ENCODE measurements at places on chromosomes 2 and 18.

GRCh38 chr2:149330127-149331022 lies at the start of gene LYPD6:
Gene LYPD6 (plus strand): TSS chr2:149330587. CDS start chr2:149437709, 107,122 bp downstream.
- DNase-seq, result peak; percentile 38

DNA sequence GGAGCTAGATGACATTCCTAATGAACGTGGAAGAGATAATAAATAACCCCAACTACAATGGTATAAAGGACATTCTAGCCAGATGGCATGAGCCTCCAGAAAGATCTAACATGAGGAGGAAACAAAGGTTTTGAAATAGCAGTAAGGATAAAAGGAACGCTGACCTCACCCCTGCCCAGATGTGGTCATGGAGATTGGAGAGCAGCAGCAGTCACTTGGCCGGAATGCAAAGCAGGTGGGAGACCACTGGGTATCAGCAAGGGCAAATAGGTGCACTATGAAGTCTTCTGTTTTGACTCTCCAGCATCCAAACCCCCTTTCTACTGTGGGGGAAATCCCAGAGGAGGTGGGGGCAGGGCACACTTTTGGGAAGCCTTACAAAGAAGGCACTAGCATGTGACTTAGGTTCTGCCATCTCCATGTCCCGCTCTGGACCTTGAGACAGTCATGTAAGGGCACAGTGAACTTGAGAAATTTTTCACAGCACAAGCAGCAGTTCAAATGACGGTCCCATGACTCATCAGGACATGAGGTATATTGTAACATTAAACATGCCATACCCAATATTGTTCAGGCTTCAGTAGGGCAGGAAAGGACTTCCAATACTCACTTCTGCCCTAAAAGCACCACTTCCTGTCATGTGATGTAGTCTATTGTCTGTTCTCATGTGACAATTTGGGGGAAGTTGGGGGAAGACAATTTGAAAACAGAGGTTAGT lies 55.2 kb downstream of the METTL4 start:
- DNase-seq, result peak; percentile 70

- no peak for DNase-seq
Observed at GRCh38 chr2:30074023-30074422, 72.8 kb upstream of the YPEL5 start.

- no peak for DNase-seq
Observed at GRCh38 chr18:31577195-31577594, 14.5 kb upstream of the TTR start.

DNA sequence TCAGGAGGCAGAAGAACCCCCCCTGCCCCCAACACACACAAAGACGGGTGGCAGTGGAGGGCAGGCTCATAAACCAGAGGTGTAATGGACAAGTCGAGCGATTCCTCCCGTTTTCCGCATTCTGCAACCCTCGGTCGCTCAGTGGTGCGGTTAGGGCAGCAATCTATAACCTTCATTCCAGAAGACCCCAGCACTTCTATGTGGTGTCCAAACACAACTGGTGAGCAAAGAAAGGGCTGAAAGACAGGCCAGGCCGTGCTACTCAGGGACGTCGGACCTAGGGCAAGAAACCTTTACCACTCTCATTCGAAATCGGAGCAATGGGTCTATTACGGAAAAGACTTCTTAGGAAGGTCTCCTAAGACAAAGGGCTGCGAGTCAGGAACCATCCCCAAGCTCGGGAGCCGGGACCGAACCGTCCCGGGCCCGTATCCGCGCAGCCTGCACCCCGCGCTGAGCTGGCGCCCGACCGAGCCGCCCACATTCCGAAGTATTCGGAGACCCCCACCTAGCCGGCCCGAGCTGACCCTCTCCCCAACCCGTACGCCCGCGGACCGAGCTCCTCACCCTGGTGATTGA lies 568 bp downstream of the ARL5A start:
- peak; percentile 39 for DNase-seq

DNA sequence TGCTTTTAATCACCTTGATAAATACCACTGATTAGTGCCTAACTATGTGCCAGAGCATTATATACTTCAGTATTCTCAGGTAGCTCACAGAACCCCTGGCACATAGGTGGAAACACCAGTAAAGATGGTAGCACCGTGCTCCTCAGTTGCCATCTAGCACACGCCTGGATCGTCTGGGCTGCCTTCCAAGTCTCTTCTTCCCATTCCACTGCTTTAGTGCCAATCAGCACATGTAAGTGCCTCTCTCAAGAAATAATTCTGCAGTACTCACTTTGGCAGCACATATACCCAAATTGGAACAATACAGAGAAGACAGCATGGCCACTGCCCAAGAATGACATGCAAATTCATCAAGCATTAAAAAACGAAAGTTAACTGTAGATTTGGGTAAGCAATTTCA lies 13.0 kb downstream of the POLR2D start:
- DNase-seq, result no peak

DNA sequence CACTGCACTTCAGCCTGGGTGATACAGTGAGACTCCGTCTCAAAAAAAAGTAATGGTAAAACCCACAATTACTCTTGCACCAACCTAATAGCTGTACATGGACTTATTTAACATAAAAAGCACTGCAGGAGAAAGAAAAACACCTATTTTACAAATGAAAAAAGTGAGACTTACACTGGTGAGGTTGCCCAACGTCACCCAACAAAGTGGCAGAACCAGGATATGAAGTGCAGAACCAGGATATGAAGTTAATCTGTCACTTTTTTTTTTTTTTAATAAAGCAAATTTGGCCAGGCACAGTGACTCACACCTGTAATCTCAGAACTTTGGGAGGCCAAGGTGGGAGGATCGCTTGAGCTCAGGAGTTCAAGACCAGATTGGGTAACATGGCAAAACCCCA lies 13.5 kb upstream of the STK17B start:
- no peak for DNase-seq

DNA sequence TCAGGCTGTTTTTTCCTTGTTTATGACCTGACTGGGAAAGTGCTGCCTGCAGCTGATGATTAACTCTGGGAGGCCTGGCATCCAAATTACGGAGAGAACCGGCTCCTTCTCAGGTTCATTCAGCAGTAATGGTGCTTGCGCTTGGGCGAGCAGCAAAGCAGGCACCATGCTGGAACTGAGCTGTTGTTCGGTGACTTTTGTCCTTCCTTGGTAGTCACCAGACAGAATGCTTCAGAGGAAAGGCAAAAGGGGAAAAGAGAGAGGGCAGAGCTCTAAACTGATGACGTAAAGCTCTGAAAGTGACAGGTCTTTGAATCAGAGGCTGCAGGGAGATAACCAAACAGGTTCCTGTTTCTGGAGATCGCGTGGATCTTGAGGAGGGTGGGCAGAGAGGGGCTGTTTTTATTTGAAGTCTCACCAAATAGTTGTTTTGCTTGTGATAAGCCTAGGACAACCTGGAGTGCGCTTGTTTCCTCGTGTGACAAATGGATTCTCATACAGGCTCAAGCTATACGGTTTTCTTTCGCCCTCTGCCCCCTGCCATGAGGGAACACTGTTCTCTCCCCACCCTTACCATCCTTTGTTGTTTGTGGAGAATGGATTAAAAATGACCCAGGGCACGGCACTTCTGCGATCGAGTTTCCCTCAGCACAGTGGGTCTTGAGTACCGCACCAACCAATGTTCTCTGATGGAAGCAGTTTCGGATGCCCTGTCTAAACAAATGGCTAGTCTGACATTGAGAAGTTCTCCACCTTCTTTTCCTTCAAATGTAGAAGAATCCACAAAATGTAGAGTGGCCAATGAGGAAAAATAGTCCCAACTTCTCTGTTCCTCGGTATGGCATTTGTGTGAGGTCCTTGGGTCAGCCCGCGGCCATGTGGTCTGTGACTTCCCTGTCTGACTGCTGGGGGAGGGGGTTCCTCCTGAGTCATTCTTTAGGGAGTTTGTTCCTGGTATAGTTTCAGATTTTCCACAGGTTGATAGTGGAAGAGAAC lies 1.3 kb downstream of the RASGRP3 start:
- DNase-seq, result peak; percentile 89

- DNase-seq, result no peak
Observed at GRCh38 chr2:148952621-148953020, 77.6 kb downstream of the KIF5C start.

- no peak for DNase-seq
Observed at GRCh38 chr2:117257362-117257761, 557.1 kb upstream of the DDX18 start.

DNA sequence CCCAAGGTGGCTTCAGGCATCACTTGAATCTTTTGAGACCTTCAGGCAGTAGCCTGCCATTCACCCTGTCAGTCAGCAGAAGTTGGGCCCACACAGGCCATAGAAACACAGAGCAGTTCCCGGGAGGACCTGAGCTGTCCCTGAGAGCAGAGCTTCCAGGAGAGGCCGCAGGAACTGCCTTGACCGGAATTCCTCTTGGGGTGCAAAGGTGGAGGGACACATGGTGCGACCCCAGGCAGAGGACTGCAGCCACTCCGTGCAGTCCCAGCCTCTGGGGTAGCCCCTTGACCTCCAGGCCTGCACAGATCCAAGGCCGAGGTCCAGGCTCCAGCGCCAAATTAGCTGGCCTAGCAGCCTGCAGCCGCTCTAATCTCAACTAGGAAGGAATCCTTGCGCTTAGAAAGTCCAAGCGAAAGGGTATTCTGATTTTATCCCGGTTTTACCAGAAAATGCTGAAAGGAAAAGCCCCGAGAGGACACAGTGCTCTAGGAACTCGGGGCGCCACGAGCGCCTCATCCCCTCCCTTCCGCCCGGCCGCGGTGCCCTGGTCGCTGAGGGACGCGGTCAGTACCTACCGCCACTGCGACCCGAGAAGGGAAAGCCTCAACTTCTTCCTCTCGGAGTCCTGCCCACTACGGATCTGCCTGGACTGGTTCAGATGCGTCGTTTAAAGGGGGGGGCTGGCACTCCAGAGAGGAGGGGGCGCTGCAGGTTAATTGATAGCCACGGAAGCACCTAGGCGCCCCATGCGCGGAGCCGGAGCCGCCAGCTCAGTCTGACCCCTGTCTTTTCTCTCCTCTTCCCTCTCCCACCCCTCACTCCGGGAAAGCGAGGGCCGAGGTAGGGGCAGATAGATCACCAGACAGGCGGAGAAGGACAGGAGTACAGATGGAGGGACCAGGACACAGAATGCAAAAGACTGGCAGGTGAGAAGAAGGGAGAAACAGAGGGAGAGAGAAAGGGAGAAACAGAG lies 5.4 kb downstream of the SIX2 start:
- DNase-seq, result peak; percentile 5

DNA sequence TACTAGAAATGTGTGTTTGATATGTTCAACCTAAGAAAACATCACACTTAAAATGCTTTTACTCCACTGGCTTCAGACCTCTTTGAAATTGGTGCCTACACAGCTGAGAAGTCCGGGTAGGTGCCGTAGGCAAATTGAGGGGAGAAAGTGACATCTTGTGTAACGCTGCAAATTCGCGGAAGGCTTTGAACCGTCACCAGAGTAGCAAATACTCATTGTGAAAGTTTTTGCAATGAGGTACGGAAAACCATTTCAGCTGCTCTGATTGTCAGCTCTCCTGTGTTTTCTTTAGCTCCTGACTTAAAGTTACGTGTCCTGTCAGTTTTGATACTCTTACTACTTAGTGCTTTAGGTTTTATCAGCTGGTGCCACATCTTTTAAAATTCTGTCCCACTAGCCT lies 224.5 kb downstream of the FAM210A start:
- no peak for DNase-seq

DNA sequence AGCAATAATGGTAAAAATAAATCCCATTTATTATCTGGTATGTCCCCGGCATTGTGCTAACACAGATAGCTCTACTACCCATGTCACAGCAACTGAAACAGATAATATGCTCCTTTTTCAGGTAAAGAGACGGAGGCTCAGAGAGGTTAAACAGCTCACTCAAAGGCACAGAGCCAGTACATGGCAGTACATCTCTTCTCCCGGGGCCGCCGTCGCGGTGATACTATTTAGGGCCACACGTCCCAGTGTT lies 693 bp upstream of the PDK1 start:
- DNase-seq, result no peak

- DNase-seq, result no peak
Observed at GRCh38 chr2:123528996-123529707, 495.9 kb upstream of the CNTNAP5 start.

- no peak for DNase-seq
Observed at GRCh38 chr2:217153510-217153909, 293.6 kb upstream of the TNP1 start.

DNA sequence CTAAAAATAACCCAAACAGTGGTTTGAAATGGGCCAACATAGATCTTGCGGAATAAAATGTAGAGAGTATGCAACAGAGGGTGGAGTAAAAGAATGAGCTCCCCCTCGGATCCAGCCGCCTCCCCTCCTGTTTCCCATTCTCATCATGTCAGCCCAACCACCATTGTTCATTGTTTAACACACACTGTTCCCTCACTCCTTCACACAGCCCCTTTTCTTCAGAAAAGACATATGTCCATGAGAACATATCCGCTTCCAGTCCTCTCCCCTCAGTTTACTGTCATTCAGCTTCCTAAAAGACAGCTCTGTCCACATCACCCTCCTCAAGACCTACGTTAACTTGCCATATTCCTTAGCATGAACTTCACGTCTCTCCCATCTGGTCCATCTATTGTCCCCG lies 62.9 kb upstream of the SERTAD2 start:
- no peak for DNase-seq

DNA sequence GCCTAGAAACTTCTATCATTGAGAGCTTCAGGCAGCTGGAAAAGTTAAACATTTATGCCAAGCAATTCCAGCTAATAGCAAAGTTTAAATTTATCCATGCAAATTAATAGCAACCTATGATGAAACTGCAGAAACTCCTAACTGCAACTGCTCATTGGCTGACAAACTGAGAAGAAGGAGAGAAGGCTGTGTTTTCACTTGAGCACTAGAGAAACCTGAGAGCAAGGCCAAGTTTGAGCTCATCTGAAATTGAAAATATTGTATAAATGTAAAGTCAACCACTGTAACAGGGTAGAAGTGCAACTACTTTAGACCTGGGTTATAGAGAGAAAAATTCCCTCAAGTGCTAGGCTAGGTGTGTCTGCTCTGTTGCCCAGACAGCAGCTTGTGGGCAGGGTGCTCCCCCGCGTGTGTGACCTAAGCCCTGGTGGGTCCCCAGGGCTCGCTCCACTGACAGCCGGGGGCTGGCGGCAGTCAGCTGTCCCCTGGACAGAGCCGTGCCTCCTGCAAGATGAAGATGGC lies 50.2 kb downstream of the CABYR start:
- no peak for DNase-seq

- no peak for DNase-seq
Observed at GRCh38 chr2:96119389-96119751, 3.0 kb upstream of the ADRA2B start.

DNA sequence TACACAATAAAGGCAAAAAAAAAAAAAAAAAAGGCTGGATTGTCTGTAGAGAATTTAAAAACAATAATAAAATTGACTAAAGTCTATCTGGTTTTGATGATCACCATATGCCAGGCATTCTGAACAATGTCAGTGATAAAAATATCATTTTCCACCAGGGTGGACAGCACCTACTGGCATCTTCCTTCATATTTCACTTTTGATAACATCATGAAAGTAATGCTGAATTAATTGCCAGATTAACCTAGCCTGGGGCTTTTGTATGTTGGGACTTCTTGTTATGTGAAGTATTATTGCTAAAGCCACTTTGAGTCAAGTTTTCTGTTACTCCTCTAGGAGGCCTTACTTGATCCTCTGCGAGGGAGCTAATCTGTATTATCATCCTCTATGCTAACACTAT lies 73.8 kb upstream of the FAM98A start:
- no peak for DNase-seq

- DNase-seq, result no peak
Observed at GRCh38 chr2:1713142-1713838, 31.0 kb downstream of the PXDN start.

GRCh38 chr2:94997981-94998930 lies 27.3 kb upstream of the MAL start:
- no peak for DNase-seq

Data from suppressor macrophage (primary cell).